H54 (cell line): ENCODE measurements at places on chromosomes 13 and 19.

DNA sequence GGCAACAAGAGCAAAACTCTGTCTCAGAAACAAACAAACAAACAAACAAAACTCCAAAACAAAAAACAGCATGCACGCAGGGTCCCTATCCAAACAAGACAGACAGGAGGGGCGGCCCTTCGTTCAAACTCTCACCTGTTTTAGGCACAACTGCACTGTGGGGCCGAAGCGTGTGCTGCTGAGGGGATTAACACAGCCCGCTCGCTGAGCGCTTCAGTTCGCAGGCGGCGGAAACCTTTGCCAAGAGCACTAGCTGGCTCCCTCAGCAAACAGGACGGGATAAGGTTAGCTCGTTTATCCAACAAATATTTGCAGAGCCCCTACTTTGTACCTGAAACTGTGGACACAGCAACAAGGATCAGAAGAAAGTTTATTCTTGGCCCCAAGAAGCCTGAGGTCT lies 1.6 kb upstream of the ADPRHL1 start:
- no peak for DNase-seq

DNA sequence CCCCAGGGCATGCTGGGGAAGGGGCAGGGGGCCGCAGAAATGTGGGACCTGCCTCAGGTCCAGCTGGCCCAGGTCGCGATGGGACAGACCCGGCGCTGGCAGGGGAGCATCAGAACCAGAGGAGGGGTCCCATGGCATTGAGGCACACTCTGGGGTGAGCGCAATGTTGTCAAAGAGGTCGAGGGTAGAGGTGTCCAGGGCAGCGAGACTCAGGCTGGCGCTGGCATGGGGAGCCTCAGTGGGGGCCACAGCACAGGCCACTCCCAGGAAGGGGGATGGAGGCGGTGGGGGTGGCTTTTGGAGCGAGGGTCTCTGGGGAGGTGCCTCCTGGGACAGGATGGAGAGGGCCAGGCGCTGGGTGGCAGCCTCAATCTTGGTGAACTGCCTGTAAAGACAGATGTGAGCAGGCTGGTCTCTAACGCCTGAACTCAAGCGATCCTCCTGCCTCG lies 944 bp downstream of the C19orf85 start:
- no peak for DNase-seq

- DNase-seq: no peak
Measured at GRCh38 chr19:51480590-51480989, 2.3 kb downstream of the CEACAM18 start.

GRCh38 chr19:43751466-43752220 lies 3.1 kb downstream of the SMG9 start:
- no peak for DNase-seq

- no peak for DNase-seq
Measured at GRCh38 chr13:109673477-109673876, 112.9 kb downstream of the IRS2 start.

DNA sequence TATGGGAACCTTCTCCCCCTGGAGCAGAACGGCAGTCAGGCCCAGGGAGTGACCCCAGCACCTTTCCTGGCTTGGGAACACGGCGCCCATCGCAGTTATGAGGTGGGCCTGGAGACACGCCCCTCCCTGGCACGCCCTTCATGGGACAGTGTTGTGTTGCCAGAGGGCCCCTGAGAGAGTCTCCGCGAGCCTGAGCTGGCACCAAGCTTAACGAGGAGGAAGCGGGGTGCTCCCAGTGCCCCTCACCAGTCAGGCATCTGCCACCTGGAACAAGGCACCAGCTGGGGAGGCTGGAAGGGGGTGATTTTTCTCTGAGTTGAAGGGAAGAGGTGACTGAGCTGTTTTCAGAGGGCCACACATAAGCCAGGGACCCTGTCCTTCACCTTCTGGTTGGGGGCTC lies 180.6 kb downstream of the KDM4B start:
- DNase-seq: no peak

DNA sequence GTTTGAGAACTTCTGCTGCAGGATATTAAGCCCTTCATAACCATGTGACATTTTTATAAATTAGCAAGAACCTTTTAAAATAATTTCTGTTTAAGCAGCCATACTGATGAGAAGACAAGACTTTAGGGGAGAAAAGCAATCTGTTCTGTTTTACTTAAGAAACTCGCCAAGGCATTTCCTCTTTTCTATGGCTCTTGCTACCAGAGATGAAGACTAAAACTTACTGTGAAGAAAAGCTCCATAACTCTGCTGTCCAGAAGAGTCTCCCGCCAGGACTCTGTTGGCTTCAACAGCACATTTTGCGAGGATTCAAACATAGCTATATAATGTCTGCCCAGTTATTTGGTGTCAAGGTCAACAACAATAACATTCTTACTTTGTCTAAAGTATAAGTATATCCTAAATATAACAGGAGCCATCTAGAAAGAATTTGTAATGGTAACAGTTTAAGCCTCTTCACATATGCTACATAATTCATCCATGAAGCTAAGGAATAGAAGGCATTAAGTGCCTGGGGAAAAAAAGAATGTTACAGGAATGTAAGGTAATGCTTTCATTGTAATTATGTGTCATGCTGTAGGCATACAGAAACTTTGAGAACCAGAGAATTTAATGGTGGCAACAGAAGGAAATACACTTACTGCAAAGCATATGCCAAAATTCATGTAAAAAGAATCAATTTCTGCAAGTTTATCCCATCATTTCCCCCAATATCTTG lies 53.2 kb upstream of the EEF1AKMT1 start:
- DNase-seq: no peak

DNA sequence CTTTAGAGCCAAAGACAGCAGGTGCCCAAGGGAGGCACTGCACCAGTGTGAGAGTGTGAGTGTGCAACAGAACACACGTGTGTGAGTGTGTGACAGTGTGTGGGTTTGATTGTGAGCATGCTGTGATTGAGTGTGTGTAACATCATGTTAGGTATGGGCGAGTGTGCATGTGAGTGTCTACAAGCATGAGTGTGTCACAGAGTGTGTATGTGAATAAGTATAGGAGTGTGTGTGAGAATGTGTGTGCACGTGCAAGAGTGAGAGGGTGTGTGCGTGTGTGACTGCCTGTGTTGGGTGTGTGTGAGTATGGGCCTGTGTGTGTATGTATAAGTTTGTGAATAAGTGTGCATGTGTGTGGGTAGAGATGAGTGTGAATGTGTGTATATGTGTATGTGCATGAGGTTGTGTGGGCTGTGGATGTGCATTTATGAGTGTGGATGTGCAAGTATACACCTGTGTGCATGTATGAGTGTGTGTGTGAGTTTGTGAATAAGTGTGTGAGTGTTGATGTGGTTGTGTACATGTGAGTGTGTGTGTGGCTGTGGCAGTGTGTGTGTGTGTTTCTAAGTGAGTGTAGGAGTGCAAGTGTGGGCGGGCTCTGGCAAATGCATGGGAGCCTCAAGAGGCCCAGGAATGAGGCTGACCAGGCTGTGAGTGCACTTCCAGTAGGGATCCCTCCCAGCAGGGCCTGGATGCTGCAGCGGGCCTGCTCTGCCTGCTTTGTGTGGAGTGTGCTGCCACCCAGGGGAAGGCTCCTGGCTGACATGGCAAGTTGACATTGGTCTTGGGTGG lies 198.4 kb downstream of the COL4A1 start:
- DNase-seq: peak; percentile 99

DNA sequence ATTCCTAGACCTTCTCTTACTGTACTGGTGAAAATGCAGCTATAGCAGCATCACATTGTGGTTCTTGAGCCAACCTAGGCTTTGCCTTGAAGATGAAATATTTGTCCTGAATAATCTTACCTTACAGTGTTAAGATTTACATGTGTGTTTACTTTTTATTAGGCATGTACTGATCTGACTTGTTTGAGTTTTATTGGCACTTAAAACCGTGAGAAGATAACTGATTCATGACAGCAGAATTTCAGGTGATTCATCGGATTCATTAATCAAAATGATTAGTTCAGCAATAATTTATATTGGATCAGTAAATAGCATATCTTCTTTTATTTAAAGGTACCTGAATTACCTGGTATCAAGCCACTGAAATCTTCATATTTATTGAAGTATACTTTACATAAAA lies 296.3 kb downstream of the KLF5 start:
- no peak for DNase-seq

GRCh38 chr19:2117215-2117960 lies 20.7 kb downstream of the IZUMO4 start:
- no peak for DNase-seq

GRCh38 chr19:19533841-19534240 lies 4.2 kb upstream of the CILP2 start:
- no peak for DNase-seq

DNA sequence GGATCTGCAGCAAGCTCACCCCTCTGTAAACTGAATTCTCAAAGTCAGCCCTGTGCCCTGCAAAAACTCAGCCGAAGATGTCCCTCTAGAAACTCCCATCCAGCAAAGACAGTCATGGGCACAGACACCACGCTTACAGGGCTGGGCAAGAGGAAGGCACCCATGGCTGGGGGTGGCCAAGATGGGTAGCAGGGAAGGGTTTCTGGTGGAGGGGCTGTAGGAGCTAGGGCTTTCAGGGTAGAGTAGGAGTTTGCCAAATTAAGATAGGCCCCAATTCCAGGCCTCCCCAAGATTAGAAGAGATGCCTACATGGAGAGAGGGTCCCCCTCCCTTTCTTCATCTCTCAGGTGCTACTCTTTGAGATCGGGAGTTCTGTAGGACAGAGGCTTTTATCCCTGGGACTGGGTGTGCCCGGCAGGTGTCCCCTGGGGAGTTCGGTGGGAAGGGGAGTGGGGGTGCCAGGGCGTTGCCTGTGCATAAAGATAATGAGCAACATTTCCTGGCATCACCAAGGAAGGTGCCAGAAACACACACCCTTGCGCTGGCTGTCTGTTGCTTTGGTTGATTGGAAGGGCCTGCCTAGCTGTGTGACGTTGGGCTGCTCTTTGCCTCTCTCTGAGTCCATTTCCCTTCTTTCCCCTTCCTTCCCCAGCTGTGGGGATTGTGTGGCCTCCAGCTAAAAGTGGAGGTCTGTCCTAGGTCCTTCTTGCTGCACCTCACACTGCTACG lies 9.4 kb downstream of the NRTN start:
- DNase-seq: no peak

- no peak for DNase-seq
Measured at GRCh38 chr19:33175886-33176669, 18.1 kb upstream of the LRP3 start.

- DNase-seq: no peak
Measured at GRCh38 chr13:80047406-80047805, 293.5 kb downstream of the SPRY2 start.

DNA sequence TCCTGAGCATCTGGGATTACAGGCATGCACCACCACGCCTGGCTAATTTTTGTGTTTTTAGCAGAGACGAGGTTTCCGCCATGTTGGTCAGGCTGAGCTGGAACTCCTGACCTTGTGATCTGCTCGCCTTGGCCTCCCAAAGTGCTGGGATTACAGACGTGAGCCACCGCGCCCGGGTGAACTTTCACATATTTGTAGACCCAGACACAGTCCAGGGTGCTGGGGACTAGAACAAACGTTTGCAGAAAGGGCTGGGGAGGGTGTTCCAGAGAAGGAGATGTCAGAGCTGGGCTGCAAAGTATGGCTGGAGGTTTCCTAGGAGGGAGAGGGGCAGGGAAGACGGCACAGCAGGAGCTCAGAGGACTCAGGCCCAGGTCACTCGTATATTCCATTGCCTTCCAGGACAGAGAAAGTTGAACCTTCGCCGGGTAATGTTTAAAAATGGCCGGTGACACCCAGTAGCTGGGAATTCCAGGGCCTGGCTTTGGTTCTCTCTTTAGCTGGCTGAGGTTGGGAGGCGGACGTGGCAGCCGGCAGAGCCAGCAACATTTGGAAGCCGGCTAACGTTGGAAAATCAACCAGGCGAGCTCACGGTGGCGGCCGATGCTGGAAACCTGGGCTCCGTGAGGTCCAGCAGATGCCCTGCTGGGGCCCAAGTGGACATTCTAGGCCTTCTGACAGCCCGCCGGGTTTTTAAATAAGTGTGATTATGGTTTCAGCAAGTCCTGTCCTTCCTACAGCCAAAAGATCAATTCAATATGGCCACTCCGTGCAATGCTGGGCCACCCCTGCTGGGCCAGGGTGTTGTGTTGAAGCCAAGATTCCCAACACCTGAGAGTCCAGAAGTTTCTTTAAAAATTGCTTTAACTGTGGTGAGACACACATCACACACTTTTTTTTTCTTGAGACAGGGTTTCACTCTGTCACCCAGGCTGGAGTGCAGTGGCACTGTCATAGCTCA lies 41.5 kb downstream of the NFIC start:
- no peak for DNase-seq

- DNase-seq: peak; percentile 8
Measured at GRCh38 chr13:80469853-80470381, 129.0 kb upstream of the SPRY2 start.

DNA sequence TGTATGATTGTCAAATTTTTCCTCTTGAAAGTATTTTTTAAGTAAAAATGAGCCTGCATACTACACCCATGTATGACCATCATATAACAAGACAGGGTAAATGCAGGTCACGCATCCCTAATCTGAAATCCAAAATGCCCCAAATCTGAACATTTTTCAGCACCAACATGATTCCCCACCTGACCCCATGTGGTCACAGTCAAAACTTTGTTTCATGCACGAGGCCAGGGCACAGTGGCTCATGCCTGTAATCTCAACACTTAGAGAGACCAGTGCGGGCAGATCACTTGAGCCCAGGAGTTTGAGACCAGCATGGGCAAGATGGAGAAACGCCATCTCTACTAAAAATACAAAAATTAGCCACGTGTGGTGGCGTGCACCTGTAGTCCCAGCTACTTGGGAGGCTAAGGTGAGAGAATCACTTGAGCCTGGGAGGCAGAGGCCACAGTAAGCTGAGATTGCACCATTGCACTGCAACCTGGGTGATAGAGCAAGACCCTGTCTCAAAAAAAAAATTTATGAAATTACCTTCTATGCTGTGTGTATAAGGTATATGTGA lies 63.7 kb upstream of the NPAS1 start:
- no peak for DNase-seq

DNA sequence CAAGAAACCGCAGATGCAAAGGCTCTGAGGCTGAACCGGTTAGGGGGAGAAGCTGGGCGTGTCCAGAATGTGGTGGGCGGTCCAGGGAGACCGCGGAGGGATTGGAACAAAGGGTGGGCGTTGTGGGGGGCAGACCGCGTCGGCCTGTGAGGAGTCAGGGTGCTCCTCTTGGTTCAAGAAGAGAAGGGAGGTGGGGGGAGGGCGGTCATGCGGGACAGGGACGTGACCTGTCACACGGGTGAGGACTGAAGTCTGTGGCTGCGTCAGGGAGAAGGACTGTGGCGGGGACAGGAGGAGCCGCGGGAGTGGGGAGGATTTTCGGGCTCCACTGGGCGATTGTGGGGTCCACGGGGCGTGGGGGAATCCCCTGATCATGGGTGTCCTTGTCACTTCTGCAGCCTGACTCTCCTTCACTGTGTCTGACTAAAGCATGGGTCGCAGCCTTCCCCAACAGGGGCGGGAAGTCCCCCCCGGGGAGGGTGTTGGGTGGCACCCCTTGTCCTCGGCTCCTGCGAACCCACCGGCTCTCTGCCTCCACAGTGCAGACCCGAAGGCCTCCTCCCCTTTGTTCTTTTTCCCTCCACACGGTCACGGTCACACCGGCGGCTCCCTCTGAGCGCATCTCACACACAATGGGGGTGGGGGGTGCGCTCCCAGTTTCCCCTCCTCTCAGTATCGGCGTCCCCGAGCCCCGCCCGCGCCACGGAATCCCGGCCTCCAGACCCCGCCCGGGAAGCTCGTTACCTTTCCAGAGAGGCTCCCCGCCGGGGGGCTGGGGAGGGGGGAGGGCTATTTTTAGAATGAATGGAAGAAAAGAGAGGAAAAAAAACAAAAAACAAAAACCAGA lies 16.4 kb upstream of the KCNN1 start:
- peak; percentile 26 for DNase-seq
